ENCODE measurements at places on chromosomes 7 and 10.

DNA sequence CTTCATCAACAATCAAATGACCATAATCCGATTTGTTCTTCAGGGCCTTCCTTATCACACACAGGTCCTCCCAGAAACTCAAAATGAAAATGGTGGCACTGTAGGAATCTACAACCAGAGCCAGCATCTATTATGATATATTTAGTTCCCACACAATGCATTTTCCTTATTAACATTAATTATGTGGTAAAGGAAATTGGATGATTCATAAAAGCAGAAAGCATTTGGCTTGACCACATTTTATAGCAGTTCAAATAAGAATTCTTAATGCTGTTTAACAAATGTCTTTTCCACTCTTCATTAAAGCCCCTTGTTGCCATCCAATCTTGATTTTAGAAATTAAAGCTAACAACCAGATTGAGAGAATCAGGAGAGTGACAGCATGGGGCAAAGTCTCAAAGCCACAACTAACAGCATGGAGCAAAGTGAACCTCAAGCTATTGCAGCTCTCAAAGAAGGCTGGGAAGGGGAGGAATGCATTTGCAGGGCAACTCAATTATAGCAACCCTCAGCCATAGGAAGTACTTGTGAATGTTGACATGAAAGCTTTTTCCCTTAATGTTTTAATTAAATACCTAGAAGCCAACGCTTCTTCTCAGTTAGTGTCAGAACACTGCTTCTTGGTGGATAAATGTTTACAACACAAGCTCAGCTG lies 549.1 kb downstream of the NXPH1 start:
- no peak for DNase-seq

DNA sequence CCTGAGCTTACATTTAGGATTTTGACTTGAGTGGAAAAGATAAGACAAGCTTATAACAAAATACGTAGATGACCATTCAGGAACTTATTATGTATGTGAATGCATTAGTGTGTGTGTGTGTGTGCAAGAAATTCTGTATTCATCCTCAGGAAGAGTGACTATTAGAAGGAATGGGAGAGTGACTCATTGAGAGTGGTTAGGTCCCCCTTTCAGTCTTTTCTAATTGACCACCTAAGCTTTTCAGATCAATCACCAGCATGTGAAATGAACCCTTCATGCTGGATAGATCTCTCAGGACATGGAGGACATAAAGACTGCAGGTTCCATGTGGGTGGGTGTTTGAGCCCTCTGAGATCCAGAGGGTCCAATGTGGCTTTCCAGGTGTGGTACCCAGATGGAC lies 153.5 kb downstream of the MBL2 start:
- DNase-seq, result no peak

DNA sequence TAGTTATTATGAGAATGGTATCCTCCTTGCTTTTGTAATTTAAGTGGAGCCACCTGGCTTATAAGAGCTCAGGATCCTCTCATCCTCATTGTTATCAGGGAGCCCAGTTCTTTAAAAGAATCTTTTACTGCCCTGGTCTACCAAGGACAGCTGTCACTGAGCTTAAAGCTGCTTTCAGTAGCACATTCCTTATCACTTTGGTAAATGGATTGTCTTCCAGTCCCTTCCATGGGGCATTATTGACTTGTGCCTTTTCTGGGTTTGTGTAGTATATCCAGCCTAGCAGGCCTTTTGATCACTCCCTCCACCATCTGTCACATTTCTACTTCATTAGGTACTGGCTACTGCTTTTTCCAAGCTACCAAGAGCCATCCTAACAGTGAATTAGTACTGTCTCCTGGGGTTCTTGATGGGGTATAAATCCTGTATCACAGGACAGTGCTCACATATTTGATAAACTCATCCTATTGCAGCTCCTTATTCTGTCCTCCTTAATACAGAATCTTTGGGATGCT lies 208.9 kb downstream of the TMEM26 start:
- DNase-seq, result no peak

DNA sequence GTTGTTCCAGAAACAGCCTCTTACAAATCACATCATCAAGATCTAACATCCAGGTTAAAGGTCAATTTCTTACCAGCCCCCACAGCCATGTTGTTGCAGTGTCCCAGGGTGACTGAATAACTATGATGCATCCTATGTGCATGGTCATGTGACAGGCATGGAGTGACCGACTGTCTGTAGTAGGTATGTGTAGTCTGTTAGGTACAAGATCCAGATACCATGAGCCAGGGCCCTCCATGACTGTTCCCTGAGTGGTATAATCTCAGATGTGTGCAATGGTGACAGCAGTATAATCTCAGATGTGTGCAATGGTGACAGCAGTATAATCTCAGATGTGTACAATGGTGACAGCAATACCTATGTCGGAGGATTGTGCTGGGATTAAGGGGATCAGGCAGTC lies 8.8 kb downstream of the CDHR3 start:
- DNase-seq, result no peak

DNA sequence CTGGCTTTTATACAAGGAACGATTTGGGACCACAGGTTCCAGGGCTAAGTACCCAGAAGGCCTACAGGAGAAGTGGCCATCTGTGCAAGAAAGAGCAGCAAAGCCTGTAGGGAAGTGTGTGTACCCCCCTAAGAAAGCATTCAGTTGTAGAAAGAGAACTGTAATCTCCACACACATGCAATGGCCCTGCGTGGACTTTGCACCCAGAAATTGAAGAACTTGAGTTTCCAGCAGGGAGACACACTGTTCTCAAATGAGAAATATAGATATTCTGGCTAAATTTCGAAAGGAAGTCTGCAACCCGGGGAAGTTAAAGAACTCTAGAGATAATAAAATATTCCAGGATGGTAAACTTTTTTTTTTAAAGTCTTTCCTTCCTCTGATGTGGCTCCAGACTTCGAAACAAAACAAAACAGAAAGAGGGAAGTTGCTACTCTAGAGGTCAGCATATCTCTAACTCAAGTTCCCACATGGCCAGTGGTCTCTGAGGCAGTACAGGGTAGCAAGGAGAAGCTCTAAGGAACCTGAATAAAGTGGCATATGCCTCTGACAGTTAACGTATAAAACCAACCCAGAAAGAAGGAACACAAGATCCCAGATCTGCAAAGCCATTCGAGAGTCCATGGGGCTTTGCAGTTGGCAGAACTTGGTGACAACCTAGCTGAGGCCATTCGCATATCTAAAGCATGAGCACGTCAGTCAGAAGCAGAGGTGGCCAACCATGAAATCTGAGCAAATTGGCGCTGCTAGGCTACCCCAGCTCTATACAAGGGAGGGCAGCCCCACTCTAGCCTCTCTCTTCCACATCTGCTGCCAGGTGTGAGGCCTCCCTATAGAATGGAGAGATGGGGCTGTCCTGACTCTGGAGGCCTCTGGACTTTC lies 56.6 kb downstream of the ELMO1 start:
- no peak for DNase-seq

DNA sequence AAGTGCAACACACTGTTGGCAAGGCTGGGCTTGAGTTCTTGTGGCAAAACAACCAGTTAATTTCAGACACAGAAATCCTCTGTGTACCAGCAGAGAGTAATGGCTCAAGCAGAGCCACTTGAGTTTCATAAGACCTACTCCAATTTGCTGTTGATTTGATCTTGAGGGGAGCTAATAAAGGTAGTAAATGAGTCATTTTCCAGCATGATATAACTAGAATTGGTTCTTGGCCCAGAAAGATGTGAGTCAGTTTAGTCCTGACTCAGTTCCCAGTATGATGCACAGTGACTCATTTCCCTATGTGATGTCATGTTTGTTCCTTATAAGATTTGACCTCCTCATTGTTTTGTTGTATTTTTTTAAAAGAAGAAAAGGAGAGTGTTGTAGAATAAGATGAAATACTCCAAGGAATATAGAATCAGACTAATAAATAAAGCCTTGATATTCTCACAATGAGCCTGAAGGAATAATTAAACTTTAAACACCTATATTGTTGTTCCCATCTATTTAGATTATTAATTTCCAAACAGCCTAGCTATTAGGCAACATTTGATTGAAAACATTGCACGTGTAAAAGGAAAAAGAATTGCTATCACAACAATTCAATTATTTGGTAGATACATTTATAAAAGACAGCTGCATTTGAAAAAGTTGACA lies 186.2 kb downstream of the REEP3 start:
- peak; percentile 100 for DNase-seq

DNA sequence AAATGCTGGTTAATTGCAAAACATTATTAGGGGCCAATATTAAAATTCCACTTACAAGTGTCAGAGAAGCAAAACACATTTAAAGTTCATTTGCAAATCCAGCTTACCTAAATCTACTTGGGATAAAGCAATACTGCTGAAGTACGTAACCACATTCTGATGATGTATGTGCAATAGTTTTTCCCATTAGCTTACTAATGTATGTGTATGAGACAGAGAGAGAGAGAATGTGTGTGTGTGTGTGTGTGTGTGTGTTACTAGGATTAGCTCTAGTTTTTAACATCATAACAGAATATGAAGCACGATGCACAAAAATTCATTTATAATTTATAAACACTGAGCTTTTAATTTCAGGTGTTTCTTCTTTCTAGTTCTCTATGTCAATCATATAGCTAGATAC lies 1074.2 kb upstream of the C7orf33 start:
- DNase-seq, result peak; percentile 11

GRCh38 chr7:105935250-105935649 lies 27.8 kb upstream of the CDHR3 start:
- no peak for DNase-seq

DNA sequence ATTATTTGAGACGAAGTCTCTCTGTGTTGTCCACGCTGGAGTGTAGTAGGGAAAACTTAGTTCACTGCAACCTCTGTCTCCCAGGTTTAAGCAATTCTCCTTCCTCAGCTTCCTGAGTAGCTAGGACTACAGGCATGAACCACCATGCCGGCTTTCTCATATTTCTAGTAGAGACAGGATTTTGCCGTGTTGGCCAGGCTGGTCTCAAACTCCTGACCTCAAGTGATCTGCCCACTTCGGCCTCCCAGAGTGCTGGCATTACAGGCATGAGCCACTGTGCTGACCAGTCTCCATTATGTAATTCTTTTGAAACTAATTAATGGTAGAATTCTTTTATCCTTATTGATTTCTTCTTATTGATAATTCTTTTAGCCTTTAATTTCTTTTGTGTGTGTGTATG lies 32.5 kb downstream of the PCLO start:
- DNase-seq, result no peak

DNA sequence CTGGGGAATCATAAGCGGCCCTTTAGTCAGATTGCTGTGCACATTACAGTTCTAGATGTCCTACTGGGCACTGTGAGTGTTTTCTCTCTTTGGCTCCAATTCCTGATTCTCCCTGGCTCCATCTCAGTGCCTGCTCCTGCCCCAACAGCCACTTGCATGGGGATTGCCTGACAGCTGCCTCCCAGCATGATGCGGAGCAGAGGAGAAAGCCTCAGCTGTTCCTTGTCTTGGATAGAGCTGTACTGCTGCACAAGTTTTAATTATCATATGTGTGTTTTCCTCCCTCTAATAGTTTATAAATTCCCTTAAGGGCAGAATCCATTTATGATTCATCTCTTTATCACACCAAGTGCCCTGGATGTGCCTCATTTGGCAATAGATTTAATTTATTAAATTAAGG lies 285.8 kb upstream of the COBL start:
- no peak for DNase-seq

DNA sequence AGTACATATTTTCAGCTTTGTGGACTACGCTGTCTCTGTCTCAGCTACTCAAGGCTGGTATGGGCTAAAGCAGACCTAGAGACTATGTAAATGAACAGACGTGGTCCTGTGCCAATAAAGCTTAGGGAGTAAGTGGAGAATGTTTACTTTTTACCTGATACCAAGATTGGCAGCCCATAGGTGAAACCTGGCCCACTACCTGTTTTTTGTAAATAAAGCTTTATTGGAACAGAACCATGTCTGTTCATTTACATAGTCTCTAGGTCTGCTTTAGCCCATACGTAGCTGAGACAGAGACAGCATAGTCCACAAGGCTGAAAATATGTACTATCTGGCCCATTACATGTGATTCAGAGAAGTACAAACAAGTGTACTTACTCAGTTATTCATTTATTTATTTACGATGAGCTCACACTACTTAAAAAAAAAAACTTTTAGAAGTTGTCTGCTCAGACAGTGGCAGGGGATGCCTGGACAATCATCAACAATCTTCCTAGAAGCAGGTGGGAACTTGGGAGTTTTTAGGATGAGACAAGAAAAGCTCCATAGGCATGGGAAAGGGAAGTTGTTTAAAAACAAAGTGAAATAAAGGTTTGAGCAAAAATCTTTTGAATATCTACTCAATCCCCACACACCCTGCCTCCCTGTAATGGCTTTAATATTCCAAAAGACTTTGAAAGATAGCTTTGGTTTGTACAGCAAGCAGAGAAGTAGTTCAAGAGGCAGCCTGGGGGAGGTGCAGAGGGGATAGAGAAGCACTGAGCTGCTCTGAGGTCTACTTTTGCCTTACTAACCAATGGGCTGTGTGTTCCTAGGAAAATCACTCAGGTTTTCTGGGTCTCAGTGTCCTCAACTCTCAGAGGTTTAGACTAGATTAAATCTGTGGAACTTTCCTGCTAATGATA lies 114.4 kb upstream of the AFAP1L2 start:
- peak; percentile 18 for DNase-seq

GRCh38 chr10:78807504-78808203 lies 261.1 kb upstream of the ZMIZ1 start:
- DNase-seq, result no peak

- DNase-seq, result no peak
Measured at GRCh38 chr10:97200616-97201015, 14.9 kb upstream of the SLIT1 start.

- DNase-seq, result no peak
Measured at GRCh38 chr10:61890881-61891409, 10.6 kb upstream of the ARID5B start.

DNA sequence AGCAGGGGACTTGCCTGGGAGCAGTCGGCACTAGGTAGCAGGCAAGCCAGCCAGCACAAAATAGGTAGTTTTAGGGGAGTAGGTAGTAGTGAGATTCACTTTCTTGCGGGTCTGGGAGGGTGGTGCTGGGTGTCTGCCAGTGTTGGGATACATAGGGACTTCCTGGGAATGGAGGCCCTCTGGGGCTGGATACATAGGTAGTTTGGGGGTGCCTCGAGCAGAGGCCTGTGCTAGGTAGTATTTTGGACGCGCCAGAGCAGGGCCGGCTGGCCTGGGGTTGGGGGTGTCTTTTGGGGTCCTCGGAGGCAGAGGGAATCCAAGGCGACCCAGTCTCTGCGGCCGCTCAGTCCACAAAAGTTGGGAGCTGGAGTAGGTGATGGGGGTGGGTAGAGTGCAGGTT lies 2.0 kb upstream of the HOXA3 start:
- DNase-seq, result no peak

DNA sequence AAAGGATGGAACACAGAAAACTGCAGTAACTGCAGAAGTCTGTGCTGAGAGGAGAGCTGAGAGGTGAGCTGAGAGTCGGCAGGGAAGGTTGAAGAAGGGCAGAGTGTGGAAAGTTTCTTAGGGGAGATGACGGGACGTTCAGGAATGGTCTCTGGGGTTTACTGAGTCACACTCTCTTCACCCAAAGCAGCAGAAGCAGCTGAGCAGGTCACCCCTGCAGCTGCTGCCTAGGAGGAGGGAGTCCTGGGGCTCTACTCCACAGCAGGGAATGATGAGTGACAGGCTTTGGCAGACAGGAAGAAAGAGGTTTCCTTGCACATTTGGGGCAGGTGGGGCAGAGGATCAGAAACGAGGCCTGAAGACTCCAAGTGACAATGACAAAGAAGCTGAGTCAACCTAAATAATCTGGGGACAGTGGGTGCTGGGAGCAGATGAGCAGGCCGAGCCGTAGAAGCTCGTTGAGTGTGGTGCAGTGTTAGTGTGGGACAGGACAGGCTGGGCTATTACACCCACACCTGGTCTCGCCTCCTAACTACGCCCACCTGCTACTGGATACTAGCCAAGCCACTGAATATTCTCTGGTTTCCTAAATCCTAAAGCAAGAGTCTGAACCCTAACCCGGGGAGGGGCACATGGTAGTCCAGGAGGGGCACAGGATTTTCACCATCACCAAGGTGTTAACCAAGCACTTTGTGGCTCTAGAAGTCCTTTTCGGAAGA lies 24.9 kb downstream of the BEND7 start:
- peak; percentile 45 for DNase-seq

All from fibroblast of mammary gland (primary cell).